Hematopoietic multipotent progenitor cell treated with erythropoietin and hydrocortisone succinate and interleukin-3 and kit ligand, for 17 days (in vitro differentiated cells): ENCODE measurements at places on chromosomes 3 and 15.

DNA sequence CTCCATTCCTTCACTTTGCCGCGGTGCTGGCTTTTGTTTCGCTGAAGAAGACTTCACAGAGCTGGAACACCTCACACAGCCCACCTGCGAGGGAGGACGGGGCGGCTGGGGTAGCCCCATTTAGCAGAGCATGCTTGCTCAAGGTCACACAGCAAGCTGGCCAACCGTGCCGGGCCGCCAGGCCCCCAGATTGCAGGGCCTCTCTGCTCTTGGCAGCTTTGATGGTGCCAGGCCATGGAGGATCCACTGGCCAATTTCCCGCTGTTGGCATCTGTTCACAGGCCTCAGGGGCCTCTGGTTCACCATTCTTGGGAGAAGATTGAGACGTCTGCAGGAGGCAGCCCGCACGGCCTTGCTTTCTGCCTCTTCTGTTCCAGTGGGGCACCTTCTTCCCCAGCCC, 77.9 kb upstream of the LINGO1 start:
- no peak for DNase-seq

DNA sequence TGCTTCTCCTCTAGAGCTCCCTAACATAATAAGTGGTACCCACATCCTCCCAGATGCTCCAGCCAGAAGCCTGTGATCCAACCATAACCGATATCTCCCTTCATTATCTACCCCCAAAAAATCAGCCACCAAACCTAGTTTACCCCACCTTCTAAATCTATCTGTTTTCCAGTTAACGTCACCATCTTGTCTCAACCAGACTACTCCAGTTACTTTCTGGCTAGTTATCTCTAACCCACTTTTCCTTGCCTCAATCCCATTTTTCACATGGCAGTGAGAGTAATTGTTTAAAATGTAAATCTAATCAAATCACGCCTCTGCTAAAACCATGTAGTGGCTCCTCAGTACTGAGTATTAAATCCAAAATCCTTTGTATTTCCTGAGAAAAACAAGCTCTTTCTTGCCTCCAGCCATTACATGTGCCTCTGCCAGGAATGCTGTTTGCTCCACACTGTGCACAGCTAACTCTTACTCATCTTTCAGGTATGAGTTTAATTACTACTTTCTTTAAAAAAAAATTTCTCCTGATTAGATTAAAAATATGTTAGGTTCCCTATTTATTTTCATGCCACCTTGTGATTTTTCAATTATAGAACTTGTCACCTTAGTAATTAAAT, 15.4 kb downstream of the CCDC54 start:
- DNase-seq, result no peak

DNA sequence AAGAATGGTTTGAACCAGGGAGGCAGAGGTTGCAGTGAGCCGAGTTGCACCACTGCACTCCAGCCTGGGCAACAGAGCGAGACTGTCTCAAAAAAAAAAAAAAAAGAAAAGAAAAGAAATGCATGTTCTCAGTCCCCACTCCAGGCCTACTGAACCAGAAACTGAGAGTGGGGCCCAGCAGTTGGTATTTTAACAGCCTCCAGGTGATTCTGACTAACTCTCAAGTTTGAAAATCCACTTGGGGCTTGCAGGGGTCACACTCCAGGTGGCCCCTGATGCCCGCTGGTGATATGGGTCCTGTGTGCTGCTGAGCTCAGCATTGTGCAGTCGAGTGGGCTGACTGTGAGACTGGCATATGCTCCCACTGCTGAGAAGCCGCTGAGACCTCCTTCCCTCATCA, 133.7 kb upstream of the C2CD4B start:
- no peak for DNase-seq

DNA sequence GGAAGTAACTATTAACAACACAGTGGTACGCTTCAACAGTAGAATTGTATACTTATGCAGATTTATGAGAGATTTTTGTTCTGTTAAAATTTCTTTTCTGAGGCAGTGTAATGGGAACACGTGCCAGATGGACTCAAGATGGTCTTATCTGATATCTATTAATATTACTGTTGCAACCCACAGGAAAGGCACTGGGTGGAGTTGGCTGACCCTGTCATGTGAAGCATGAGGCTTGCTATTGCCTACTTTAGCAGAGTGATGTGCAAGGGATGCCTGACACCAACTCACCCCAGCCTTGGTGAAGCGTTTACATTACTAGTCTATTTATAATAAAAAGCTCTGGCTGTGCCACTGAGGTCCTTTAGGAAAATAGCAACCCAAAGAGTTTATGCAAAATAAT, 19.8 kb upstream of the ARNT2 start:
- DNase-seq, result no peak

- DNase-seq, result no peak
Observed at GRCh38 chr3:126512026-126512425, 5.5 kb downstream of the UROC1 start.

GRCh38 chr3:151315846-151316245, 774 bp downstream of the GPR87 start:
- DNase-seq, result no peak

- no peak for DNase-seq
Observed at GRCh38 chr15:70558406-70559264, 204.7 kb downstream of the UACA start.

DNA sequence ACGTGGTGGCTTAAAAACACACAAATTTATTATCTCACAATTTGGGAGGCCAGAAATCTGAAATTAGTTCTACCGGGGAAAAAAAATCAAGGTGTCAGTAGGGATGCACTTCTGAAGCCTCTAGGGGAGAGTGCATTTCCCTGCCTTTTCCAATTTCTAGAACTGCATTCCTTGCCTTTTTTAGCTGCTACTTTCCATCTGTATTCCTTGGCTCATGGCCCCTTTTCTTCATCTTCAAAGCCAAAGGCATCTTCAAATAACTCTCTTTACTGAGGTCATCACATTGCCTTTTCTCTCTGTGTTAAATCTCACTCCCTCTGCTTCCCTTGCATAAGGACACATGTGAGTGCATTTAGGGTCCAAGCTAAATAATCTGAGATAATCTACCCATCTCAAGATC, 69.5 kb upstream of the NEO1 start:
- DNase-seq, result no peak

- peak; percentile 80 for DNase-seq
Observed at GRCh38 chr3:42836150-42837123, 27.2 kb downstream of the ACKR2 start.

DNA sequence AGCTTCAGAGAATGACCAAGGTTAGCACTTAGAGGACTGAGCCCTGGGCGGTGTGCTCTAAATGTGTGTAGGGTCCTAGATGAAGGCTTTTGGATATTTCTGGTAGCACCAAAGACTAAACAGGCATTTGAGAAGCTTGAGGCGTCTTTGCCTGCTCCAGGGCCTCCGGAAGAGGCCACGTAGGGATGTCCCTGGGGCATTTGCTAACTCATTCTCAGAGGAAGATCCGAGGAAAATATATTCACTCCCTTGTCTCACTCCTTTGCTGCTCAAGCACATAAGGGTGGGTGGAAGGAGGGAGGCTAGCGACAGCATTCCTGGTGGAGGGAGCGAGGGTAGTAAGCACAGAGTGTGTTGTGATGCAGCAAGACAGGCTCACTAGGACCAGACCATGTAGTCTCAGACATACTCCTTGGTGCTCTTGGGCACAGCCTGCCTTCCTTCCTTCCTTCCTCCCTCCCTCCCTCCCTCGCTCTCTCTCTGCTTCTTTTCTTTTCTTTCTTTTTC, 38.5 kb upstream of the XCR1 start:
- DNase-seq, result no peak

DNA sequence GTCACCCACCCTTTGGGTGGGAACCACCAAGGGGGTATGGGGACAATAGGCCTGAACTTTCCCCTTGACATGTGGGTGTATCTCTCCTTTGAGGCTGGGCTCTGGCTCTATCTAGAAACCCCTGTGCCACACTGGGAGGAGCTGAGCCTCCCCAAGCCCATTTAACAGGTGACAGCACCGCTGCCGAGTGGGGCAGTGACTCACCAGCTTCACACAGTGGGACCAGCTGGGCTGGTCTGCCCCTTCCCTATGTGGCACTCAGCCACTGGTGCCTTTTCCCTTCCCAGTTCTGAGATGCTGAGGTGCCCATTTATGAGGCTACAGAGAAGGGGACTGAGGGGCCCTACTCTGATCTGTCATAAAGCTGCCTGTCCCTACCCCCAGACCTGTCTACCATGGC, 5.1 kb downstream of the PSTPIP1 start:
- DNase-seq, result no peak

DNA sequence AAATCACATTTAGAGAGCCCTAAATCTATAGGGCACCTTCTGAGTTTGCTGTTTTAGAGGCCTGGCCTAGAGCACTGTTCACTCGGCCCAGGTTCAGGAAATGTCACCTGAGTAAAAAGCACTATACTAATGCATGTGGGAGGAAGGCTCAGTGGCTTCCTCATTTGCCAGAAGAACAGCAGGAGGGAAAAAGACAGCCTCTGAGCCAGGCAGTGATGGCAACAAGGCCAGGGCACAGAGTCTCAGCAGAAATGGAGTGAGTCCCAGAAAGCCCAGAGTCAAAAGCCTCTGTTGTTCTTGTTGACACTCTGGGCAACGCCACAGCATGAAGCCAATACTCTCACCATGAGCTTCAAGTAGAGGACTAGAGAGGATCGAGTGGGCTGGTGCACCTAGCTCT, 25.9 kb downstream of the LTF start:
- DNase-seq, result no peak
